ENCODE measurements at places on chromosomes 7 and 10.

GRCh38 chr10:61836888-61837754 is 64.4 kb upstream of the ARID5B start:
- peak; percentile 80 for DNase-seq

DNA sequence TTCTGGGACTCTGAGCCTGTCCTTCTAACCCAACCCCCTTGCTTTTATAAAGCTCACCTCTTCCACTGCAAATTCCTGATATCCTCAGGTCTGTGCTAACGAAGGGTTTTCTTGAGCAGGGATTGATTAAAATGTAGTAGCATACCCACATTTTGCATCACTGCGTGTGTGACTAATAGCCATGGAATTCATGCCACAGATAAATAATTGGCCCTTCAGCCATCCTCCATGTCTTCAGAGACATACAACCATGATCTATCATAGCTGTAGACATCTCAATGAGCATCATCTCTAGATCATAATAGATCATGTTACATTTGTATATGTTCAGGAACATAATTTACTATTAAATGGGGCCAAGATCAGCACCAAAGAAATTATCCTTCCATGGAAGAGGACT is 990.3 kb downstream of the KCNMA1 start:
- DNase-seq = peak; percentile 84

DNA sequence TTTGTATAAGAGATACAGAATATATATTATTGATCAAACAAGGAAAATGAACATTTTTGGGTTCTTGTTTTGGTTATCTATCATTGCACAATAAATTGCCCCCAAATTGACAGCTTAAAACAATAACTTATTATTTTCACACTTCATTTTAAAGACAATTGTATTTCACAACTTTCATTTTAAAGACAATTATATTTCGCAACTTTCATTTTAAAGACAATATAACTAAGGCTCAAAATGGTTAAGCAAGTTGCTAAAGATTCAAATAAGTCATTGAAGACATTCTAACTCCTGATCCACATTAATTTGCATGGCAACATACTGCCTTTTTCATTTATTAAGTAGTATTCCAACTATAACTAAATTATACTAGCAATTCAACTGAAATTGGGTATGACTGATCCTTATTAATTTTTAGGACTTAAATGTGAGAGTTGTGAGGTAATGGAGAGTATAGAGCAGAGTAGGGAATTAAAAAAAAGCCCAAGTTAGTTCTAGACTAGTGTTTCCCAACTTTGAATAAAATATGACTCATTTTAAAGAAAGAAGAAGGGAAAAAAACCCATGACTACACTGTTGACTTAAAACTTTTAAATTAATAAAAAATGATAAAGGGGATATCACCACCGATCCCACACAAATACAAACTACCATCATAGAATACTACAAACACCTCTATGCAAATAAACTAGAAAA is 9.9 kb upstream of the STEAP2 start:
- no peak for DNase-seq

GRCh38 chr10:106360870-106361269 is 803.6 kb downstream of the SORCS1 start:
- peak; percentile 92 for DNase-seq

GRCh38 chr10:96509017-96509641 is 4.6 kb downstream of the TLL2 start:
- peak; percentile 89 for DNase-seq

Measured in fibroblast of skin of abdomen (primary cell).